IMR-90 (cell line): ENCODE measurements at places on chromosomes 4 and X. TPM values are rescaled to one million over a fixed set of nuclear protein-coding genes. Genes with fewer than 3 reads are reported as not detected.

DNA sequence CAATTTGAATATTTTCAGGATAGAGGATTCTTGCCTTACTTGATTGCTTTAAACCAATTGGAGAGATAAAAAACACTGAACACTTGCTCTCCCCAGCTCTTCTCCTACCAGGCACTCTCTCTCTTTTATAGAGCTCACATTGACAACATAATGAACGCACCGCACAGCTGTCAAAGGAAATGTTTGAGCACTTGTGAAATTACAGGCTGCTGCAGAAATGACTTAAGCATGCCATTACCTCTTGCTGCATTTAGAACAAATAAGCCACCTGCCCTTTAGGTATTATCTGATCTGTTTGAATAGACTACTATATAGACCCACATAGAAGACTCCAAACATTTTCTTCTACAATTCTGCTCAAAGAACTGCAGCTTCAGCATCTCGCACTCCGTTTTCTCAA is 227.7 kb downstream of the C4orf33 start:
- H3K27me3 ChIP-seq = no peaks in the 10 kb centered on the region
- no peak for DNase-seq
- no peaks in the 10 kb centered on the region for H3K4me1 ChIP-seq
- H3K4me3 ChIP-seq = no peak overlapping the region

GRCh38 chrX:44828008-44828605 is 15.7 kb upstream of the DUSP21 start:
- peaks cover 8% of the 10 kb centered on the region for H3K27me3 ChIP-seq
- H3K36me3 ChIP-seq = no peaks in the 10 kb centered on the region
- H3K4me1 ChIP-seq = no peaks in the 10 kb centered on the region
- DNase-seq = peak; percentile 93

GRCh38 chr4:84690481-84690880 is 107.6 kb downstream of the CDS1 start:
- no peaks in the 10 kb centered on the region for H3K27me3 ChIP-seq
- peak; percentile 3 for DNase-seq
- H3K27ac ChIP-seq = 0 out of 2 replicates have a peak overlapping the region, but pooled peaks have one; percentile 1
- peaks cover 24% of the 10 kb centered on the region for H3K36me3 ChIP-seq

DNA sequence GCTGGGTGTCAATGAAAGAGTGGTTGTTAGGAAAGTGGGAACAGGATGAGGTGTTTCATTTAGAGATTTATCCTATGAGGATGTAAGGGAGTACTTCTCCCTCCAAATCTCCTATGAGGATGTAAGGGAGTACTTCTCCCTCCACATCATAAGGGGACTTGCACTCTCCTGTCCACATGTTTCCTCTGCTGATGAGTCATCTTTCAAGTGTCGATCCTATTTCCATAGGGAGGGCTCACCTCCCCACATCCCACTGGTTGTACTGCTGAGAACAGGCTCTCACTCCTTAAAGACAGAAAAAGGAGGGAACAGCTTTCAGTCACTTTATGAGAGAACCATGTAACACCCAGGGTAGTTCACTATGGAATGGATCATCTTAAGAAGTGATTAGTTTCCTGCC is 65.0 kb downstream of the INPP4B start:
- no peaks in the 10 kb centered on the region for H3K27me3 ChIP-seq
- H3K4me3 ChIP-seq = no peak overlapping the region
- H3K27ac ChIP-seq = no peak overlapping the region
- H3K36me3 ChIP-seq = no peaks in the 10 kb centered on the region
- peak; percentile 3 for DNase-seq

- H3K4me1 ChIP-seq = no peaks in the 10 kb centered on the region
- peaks cover 50% of the 10 kb centered on the region for H3K27me3 ChIP-seq
- no peak overlapping the region for H3K4me3 ChIP-seq
- H3K36me3 ChIP-seq = no peaks in the 10 kb centered on the region
Observed at GRCh38 chr4:8033829-8034528, 94.3 kb upstream of the AFAP1 start.

DNA sequence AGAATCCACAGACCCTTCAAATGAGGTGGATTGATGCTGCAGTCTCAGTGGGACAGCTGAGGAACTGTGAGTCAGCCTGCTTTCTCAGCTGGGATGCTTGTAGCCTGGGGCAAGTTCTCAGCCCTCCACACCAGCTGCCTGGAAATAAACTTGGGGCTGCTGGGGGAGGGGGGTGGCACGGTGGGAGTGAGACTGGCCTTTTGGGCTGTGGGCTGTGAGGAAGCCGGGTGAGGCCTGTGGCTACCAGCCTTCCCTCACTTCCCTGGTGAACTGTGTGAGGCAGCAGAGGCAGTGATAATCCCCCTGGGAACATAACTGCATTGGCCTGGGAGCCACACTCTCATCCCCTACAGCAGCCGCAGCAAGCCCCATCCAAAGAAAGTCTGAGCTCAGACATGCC is 114.5 kb upstream of the GUCY1A1 start:
- H3K36me3 ChIP-seq = no peaks in the 10 kb centered on the region
- peaks cover 2% of the 10 kb centered on the region; the same call in 1 of the 2 replicates for H3K4me1 ChIP-seq
- no peak overlapping the region for H3K27ac ChIP-seq
- no peaks in the 10 kb centered on the region for H3K27me3 ChIP-seq

GRCh38 chrX:13404364-13404763 is 84.5 kb upstream of the ATXN3L start:
- H3K27ac ChIP-seq = no peak overlapping the region
- no peaks in the 10 kb centered on the region; the same call in 1 of the 2 replicates for H3K27me3 ChIP-seq
- no peak overlapping the region for H3K4me3 ChIP-seq

GRCh38 chr4:148857239-148857972 is 415.2 kb upstream of the NR3C2 start:
- no peaks in the 10 kb centered on the region for H3K36me3 ChIP-seq
- no peak overlapping the region for H3K27ac ChIP-seq
- peak; percentile 56 for DNase-seq
- no peaks in the 10 kb centered on the region for H3K4me1 ChIP-seq
- H3K4me3 ChIP-seq = no peak overlapping the region
- H3K27me3 ChIP-seq = no peaks in the 10 kb centered on the region

GRCh38 chrX:121949041-121949760 is 901.8 kb downstream of the GLUD2 start:
- H3K4me3 ChIP-seq = no peak overlapping the region
- DNase-seq = no peak

- peak overlapping the region; percentile 93 for H3K27ac ChIP-seq
- DNase-seq = peak; percentile 93
- H3K27me3 ChIP-seq = no peaks in the 10 kb centered on the region
- H3K4me3 ChIP-seq = no peak overlapping the region
- peaks cover 39% of the 10 kb centered on the region for H3K4me1 ChIP-seq
Observed at GRCh38 chr4:53786632-53787031, 195.3 kb upstream of the LNX1 start.

DNA sequence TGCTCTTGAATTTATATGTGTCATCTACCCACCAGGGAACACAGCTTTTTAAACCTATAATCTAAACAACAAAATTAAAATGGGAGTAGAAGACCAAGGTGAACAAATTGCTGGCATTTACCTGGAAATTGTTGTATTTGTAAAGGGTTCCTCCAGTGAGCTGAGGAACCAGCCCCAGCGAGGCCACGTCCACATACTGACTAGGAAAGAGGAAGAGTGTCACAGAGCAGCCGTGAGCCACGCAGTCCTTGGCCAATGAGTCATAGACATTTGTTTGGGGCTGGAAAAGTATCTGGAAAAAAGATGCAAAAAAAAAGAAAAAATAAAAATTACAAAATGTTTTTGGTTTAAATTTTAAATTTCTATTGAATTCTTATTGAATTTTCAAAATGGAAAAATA is 58.7 kb downstream of the METTL14 start:
- no peak overlapping the region for H3K4me3 ChIP-seq
- H3K27me3 ChIP-seq = no peaks in the 10 kb centered on the region

- H3K4me3 ChIP-seq = peak overlapping the region; percentile 76
- H3K27me3 ChIP-seq = no peaks in the 10 kb centered on the region
- DNase-seq = peak; percentile 32
- H3K27ac ChIP-seq = peak overlapping the region; percentile 69
- no peaks in the 10 kb centered on the region for H3K36me3 ChIP-seq
- no peaks in the 10 kb centered on the region for H3K4me1 ChIP-seq
Observed at GRCh38 chr4:110197529-110198042, 829 bp downstream of the ELOVL6 start.

DNA sequence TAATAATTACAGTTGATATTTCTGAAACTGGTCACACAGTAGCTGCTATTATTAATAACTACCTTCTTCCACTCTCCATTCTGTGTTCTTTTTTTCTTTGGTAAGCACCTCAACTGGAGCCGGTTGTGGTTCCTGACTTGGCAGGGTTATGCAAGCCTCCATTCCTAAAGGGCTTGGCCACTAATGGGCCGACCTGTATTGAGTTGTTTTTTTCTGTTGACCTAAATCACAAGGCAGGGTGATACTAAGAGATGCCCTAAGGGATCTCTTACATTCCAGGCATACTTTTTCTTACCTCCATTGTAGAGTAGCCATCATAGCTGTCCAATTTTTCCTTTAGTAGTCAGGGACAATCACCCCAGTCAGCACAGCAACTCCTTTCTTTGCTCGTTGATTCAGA is 1295.8 kb upstream of the ADGRL3 start:
- no peak overlapping the region for H3K27ac ChIP-seq
- no peaks in the 10 kb centered on the region for H3K36me3 ChIP-seq
- no peak overlapping the region for H3K4me3 ChIP-seq
- H3K27me3 ChIP-seq = no peaks in the 10 kb centered on the region
- no peaks in the 10 kb centered on the region for H3K4me1 ChIP-seq
- no peak for DNase-seq

DNA sequence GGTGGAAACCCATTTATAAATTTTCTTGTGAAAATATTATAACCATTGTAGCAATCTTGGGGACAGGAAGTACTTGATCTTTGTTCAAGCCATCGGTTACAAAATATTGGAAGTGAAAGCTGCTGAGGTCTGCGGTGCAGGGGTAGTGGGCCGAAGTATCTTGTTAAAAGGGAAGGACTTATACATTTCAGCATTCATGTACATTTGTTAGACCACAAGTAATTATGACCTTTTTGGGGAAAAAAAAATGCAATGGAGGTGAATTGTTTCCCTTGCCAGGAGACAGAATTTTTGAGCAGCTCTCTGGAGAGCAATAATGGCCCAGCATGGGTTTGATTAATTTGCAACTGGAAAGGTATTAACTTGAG is 121.3 kb downstream of the EGF start:
- H3K27me3 ChIP-seq = peaks cover 5% of the 10 kb centered on the region
- no peak overlapping the region for H3K4me3 ChIP-seq
- DNase-seq = no peak
- H3K27ac ChIP-seq = no peak overlapping the region
- no peaks in the 10 kb centered on the region for H3K36me3 ChIP-seq

- H3K36me3 ChIP-seq = no peaks in the 10 kb centered on the region
- no peaks in the 10 kb centered on the region for H3K4me1 ChIP-seq
- DNase-seq = no peak
- peaks cover 8% of the 10 kb centered on the region for H3K27me3 ChIP-seq
- no peak overlapping the region for H3K4me3 ChIP-seq
- no peak overlapping the region for H3K27ac ChIP-seq
Observed at GRCh38 chrX:15606136-15606535, 5.4 kb upstream of the ACE2 start.

GRCh38 chr4:129063640-129064039 is 29.7 kb downstream of the SCLT1 start:
- no peaks in the 10 kb centered on the region for H3K27me3 ChIP-seq
- H3K27ac ChIP-seq = no peak overlapping the region
- H3K4me3 ChIP-seq = no peak overlapping the region
- no peak for DNase-seq
- H3K36me3 ChIP-seq = peaks cover 5% of the 10 kb centered on the region

- no peaks in the 10 kb centered on the region for H3K27me3 ChIP-seq
- no peak overlapping the region for H3K4me3 ChIP-seq
- H3K27ac ChIP-seq = no peak overlapping the region
- DNase-seq = peak; percentile 44
Observed at GRCh38 chr4:169716677-169717076, 41.1 kb downstream of the HPF1 start.

- H3K4me1 ChIP-seq = no peaks in the 10 kb centered on the region; the same call in 1 of the 2 replicates
- H3K27ac ChIP-seq = no peak overlapping the region
- H3K27me3 ChIP-seq = no peaks in the 10 kb centered on the region
- DNase-seq = peak; percentile 42
- no peak overlapping the region for H3K4me3 ChIP-seq
Observed at GRCh38 chr4:10015140-10015753, 6.0 kb downstream of the SLC2A9 start.

- no peaks in the 10 kb centered on the region for H3K36me3 ChIP-seq
- H3K27ac ChIP-seq = no peak overlapping the region
- no peak overlapping the region for H3K4me3 ChIP-seq
- no peak for DNase-seq
Observed at GRCh38 chrX:40485102-40485826, 95.5 kb upstream of the ATP6AP2 start.

DNA sequence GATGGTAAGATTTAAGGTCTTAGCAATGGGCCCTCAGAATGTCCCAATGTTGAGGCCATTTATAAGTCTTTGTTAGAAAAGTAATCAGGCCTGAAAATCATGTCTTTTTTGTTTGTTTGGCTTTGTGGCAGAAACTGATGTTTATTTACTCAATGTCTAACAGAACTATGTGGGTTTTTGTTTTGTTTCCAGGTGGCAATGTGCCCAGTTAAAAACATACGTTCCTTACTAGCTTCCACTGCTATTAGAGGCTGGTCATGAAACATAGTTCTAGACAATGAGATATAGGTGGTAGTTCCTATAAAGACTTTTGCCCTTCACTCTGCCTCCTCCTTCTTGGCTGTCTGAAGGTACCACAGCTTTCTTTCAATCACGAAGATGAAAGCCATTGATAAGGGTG is 108.8 kb downstream of the C4orf51 start:
- peaks cover 1% of the 10 kb centered on the region; the same call in 1 of the 2 replicates for H3K36me3 ChIP-seq
- H3K4me3 ChIP-seq = no peak overlapping the region
- H3K4me1 ChIP-seq = peaks cover 3% of the 10 kb centered on the region; the same call in 1 of the 2 replicates
- DNase-seq = no peak
- H3K27me3 ChIP-seq = no peaks in the 10 kb centered on the region

DNA sequence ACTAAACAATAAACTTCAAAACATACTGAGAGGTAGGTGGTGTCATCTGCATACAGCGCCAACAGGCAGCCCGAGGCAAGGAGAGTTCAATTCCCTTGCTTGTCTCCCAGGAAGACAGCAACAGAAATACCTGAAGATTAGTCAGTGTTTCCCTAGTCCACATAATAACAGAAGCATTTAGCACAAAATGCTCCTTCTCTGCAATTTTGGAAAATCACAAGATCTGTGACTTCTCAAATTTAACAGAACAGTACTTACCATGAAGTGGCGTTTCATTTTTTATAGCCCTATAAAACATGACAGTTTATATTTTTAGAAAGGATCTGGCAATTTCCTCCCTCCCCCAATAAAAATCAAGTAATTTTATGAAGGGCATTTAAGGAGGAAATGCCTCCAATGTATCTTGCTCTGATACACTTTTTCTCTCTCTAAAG is 67.1 kb upstream of the MYOZ2 start:
- H3K4me1 ChIP-seq = peaks cover 4% of the 10 kb centered on the region; the same call in 1 of the 2 replicates
- no peak overlapping the region for H3K4me3 ChIP-seq
- no peak overlapping the region for H3K27ac ChIP-seq

GRCh38 chr4:40394236-40394635 is 59.1 kb downstream of the CHRNA9 start:
- DNase-seq = no peak
- no peak overlapping the region for H3K27ac ChIP-seq
- H3K4me3 ChIP-seq = no peak overlapping the region
- H3K4me1 ChIP-seq = no peaks in the 10 kb centered on the region; the same call in 1 of the 2 replicates
- H3K36me3 ChIP-seq = no peaks in the 10 kb centered on the region

Gene PAGE3
- total RNA-seq = not detected in 2 replicates

Gene ART3
- not detected in 2 replicates for total RNA-seq

Gene UGT2A3
- not detected in 2 replicates for total RNA-seq

Gene SYN1
- total RNA-seq = under 0.01 TPM in 2 replicates

Gene AREG
- total RNA-seq = 0.18 and 0.28 TPM in 2 replicates

Gene SPANXN3
- not detected in 2 replicates for total RNA-seq

Gene GDI1
- 113 and 117 TPM in 2 replicates for total RNA-seq

Gene PAGE2B
- total RNA-seq = not detected in 2 replicates
